ENCODE measurements at places on chromosomes 11 and 22. TPM values are rescaled to one million over a fixed set of nuclear protein-coding genes. Genes with fewer than 3 reads are reported as not detected.
A peak's percentile ranks its signal among the peaks of the same experiment; 100 is the strongest.

- DNase-seq: peak; percentile 71
Observed at GRCh38 chr11:72724851-72725723, 27.1 kb downstream of the ARAP1 start.

DNA sequence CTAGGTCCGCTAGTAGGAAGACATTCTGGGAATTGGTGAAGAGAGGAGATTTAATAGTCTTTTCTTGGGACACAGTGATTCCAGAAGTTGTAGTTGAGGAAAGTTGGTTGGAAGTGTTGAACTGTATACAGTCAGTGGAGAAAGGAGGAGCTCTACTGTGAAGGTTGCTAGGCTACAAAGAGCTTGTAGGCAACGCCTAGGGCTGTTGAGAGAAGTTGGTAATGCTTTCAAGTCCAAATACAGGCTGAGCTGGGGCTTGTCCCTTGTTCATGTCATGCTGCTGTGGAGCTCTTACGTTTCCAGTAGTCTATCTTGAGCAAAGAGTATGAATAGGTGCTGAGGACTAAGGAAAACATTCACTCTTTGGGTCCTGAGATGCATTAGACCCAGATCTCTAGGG lies 1.1 kb downstream of the TBCEL start:
- no peak for DNase-seq

OR52W1 gene
- not detected for total RNA-seq

GRCh38 chr11:73659961-73660360 lies 13.6 kb downstream of the PLEKHB1 start:
- no peak for DNase-seq

GRCh38 chr11:64996710-64997380 lies at the start of gene BATF2:
BATF2 (minus strand) TSS chr11:64996971; CDS start chr11:64996914, 57 bp downstream.
- peak; percentile 50 for DNase-seq

LARGE2 gene
- 67.6 TPM for total RNA-seq

GRCh38 chr11:45238724-45239123 lies 47.4 kb downstream of the SYT13 start:
- no peak for DNase-seq

GRCh38 chr11:59186130-59186594 lies 14.2 kb downstream of the DTX4 start:
- DNase-seq: peak; percentile 57

- DNase-seq: no peak
Observed at GRCh38 chr11:133951327-133952198, 5.2 kb downstream of the IGSF9B start.

GRCh38 chr22:29710922-29711593 lies 8.7 kb upstream of the CABP7 start:
- DNase-seq: no peak

ARHGAP42 gene
- 12.3 TPM for total RNA-seq

DNA sequence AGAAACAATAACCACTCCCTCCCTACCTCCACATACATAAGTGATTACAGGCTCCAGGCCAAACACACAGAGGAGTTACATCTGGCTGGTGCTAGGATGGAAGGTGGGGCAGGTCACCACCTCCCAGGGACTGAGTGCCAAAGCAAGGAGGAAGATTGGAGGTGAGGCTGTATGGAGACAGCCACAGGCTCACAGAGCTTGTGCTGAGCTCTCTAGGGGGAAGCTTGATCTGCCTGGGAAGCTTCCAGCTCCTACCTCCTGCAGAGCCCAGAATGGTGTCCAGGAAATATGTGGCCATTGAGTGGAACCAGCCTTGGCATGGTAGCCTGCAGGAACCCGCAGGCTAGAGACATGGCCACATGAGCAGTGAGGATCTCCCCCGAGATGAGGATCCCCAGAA lies 3.6 kb upstream of the MED15 start:
- DNase-seq: no peak

DNA sequence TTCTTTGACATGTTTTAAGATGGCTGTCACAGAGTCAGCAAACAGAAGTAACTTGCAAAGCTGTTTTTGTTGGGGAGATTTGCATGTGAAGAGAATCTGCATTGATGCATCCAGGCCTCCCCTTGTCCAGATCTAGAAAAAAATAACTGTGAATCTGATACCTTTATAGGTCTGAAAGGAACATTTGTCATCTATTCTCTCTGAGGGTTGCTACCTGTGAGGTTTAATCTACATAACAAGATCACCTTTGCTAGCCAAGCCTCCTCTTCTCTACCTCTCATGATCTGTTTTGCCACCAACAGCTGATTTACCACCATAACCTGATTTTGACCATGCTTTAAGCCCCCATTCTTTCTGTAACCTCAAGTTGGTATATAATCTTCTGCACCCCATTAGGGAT lies 47.2 kb upstream of the SLC5A12 start:
- no peak for DNase-seq

BSCL2 gene
- total RNA-seq: 62.0 TPM

PLAAT3 gene
- 31.1 TPM for total RNA-seq

DNA sequence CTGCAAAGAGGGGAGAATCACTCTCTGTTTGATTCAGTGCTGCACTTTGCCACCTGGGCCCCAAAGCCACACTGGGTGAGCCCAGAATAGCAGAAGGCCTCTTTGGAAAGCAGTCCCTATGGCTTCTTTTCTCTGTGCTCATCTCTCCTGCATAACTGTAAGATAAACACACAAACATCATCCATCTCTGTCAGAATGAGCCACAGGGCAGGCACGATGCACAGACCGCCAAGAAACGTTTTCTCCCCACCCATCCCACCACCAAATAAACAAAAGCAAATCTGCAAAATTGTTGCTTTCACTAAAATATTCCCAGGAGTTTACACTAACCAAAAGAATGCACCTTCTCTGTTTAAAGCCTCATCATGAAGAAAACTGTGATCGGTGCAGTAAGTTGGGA lies 196.4 kb upstream of the POU2AF2 start:
- DNase-seq: no peak

CNGA4 gene
- 0.27 TPM for total RNA-seq

FXYD6 gene
- 2.5 TPM for total RNA-seq

DNA sequence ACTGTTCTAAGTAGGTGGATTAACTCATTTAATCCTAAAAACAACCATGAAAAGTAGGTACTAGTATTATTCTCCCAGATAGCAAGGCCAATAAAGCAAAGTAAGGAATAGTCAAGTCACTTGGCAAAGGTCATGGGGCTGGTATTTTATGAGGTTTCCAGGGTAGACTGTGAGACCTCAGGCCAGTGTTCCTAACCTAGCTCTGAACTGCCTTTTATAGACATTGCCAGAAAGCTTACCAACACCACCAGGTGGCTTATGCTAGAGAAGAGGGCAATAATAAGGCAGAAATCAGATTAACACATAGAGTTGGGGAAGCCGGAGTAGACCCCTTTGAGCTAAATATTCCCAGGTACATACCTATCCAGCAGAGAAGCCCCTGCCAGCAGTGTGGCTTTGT lies 490.9 kb upstream of the TENM4 start:
- no peak for DNase-seq

AQP11 gene
- 0.20 TPM for total RNA-seq

Data from HCT116 (cell line).